Small intestine (tissue), 16 donors: ENCODE measurements at places on chromosomes 2 and 18. TPM values are rescaled to one million over a fixed set of nuclear protein-coding genes. Genes with fewer than 3 reads are reported as not detected.

Gene PAX3
- polyA plus RNA-seq = 0.06 TPM

Gene ERMN
- polyA plus RNA-seq = not detected

DNA sequence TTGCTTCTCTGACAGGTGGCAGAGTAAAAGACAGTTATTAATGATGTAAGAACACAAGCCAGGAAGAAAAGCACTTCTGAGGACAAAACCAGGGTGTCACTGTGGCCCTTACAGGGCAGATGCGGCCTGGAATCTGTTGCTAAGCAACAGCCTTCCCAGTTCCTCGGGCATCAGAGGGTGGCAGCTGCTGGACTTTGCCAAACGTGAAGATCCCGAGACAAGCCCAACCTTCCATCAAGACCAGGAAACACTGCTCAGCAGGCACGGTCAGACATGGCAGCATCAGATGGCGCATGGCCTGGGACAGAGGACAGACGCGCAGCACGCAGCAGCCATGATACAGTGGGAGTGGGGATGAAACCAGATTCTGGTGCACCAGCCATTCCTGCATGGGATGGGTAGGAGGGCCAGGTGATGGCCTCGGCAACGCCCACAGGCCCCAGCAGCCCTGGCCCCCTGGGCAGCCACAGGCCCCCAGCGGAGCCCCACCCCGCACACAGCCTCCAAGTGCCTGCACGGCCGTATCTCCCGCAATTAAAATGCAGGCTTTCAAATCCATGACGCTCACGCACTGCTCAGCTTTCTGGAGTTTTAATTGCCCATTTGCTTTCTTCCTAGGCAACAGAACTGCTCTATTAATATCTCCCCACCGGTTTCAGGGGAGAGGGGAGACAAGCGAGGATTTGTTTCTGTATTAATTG, 89.0 kb downstream of the EIPR1 start:
- no peak for DNase-seq
- H3K27me3 ChIP-seq = no peaks in the 10 kb centered on the region
- H3K36me3 ChIP-seq = no peaks in the 10 kb centered on the region
- H3K27ac ChIP-seq = no peak overlapping the region

DNA sequence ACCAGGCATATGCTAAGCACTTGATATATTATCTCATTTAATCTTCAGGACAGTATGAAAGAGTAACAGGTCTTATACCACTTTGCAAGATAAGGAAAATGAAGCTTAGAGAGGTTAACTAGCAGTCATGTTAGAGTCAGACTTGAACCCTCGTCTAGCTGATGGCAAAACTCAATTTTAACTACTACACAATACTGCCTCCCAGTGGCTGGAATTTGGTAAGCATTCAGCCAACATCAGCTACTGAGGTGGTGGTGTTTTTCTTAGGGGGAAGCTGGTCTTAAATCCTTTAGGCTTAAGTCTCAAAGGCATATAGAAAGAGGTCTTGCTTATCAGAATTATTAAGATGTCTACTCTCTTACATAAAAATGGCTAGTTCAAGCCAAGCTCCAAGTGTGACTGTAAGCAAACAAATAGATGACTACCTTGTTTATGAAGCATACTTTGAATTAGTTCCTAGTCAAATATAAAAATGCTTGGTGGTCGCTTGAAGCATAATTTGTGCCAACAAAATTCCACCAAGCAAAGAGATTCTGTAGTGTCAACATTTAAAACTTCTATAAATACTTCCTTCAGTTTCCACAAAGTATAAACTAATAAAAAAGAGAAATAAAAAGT, 325.4 kb upstream of the FIGN start:
- DNase-seq = peak; percentile 22
- H3K4me1 ChIP-seq = no peaks in the 10 kb centered on the region
- no peaks in the 10 kb centered on the region for H3K27me3 ChIP-seq
- H3K4me3 ChIP-seq = no peak overlapping the region
- no peak overlapping the region for H3K27ac ChIP-seq

DNA sequence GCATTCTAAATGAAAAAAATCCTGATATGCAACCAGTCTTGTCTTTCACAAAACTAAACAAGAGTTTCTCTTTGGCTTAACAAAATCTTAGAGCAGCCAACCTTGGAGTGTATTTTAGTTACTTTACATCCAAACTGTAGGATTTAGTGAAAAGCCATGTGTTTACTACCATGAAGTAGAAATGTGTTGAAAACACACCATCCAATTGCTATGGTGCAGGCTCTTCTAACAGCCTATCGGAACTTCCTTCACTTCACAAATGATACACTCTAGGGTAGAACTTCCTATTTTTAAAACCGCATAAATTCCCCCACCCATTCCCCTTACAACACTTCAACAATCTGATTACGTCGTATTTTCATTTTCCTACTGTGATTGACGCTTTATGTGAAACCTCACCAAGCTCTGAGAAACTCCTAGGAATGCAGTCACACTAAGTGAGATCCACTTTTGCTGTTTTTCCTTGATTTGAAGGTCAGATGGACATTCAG, 74.4 kb upstream of the MAP4K4 start:
- no peaks in the 10 kb centered on the region for H3K36me3 ChIP-seq
- no peak for DNase-seq
- no peaks in the 10 kb centered on the region for H3K27me3 ChIP-seq
- no peaks in the 10 kb centered on the region for H3K4me1 ChIP-seq

GRCh38 chr2:6845312-6845711, 20.4 kb downstream of the CMPK2 start:
- no peaks in the 10 kb centered on the region for H3K27me3 ChIP-seq
- peaks cover 11% of the 10 kb centered on the region for H3K36me3 ChIP-seq
- no peak overlapping the region for H3K27ac ChIP-seq
- no peak for DNase-seq

GRCh38 chr2:215906458-215906857, 106.9 kb downstream of the MREG start:
- H3K4me1 ChIP-seq = no peaks in the 10 kb centered on the region
- no peak overlapping the region for H3K4me3 ChIP-seq
- no peak for DNase-seq
- no peaks in the 10 kb centered on the region for H3K36me3 ChIP-seq

DNA sequence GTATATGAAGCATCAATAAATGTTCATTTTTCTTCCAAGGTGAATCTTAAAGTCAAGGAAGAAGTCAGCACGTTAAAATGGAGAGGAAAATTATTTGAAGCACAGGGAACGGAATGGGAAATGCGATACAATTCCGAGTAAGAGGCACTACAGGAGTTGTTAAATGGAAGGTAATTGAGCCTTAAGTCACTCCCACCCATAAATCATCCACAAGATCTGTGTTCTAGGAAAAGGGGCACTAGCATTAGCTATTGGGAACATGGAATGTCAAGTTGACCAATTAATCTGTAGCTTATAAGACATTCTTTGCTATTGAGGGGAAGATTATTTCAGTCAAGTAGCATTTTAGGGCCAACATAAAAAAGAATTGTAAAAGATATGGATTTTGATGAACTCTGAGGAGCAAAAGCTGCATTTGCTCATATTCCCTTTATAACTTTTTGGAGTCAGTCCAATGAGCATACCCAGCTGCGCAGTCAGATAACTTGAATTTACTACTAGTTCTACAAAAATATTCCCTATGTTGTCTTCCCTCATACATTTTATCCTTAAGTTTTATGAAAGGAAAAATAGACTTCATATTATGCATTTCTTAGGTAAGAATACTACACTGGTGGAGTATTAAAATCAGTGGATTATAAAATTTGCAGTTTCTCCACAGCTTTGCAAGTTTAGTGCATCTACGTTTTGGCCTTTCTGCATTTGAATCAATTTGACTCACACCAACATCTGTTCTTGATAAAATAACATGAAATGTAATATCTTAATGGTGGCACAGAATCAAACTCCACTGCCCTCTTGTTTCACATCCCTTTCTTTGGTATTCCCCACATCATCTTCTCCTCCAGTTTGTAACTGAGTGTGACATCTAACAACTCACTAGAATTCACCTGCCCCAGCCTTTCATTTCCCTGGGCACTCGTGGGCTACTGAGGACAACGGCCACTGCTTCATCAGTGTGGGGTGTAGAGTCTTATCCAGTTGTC, 95.6 kb downstream of the SP3 start:
- no peak overlapping the region for H3K4me3 ChIP-seq
- no peaks in the 10 kb centered on the region for H3K4me1 ChIP-seq
- no peak for DNase-seq
- H3K36me3 ChIP-seq = no peaks in the 10 kb centered on the region
- peaks cover 2% of the 10 kb centered on the region for H3K27me3 ChIP-seq
- no peak overlapping the region for H3K27ac ChIP-seq

- no peak for DNase-seq
- no peaks in the 10 kb centered on the region for H3K36me3 ChIP-seq
- no peak overlapping the region for H3K4me3 ChIP-seq
- no peaks in the 10 kb centered on the region for H3K4me1 ChIP-seq
Measured at GRCh38 chr2:191366199-191366598, 121.0 kb downstream of the MYO1B start.

DNA sequence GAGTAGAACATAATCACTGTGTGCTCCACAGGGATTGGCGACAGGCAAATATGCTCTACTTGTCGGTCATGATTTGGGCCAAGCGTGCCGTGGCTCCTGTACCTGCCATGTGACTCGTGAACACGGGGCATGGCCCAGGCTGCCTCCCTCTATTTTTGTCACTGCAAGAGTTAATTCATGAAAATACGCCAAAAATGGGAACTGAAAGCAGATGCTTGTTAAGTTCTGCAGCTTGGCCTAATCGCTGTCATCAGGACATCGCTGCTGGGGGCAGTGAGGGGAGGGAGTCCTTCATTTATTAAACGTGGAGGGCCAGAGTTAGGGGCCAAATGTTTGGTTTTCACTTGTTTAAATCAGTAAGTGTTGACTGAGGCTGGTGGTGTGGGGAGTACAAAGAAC, 177.8 kb downstream of the BCL2 start:
- H3K4me3 ChIP-seq = no peak overlapping the region
- DNase-seq = no peak
- H3K27me3 ChIP-seq = no peaks in the 10 kb centered on the region
- peaks cover 13% of the 10 kb centered on the region for H3K36me3 ChIP-seq
- peak overlapping the region; percentile 45 for H3K27ac ChIP-seq

Gene AP1S3
- 4.9 TPM for polyA plus RNA-seq

Gene CELF4
- 3.8 TPM for polyA plus RNA-seq

Gene ACOXL
- polyA plus RNA-seq = not detected

Gene VWC2L
- not detected for polyA plus RNA-seq

DNA sequence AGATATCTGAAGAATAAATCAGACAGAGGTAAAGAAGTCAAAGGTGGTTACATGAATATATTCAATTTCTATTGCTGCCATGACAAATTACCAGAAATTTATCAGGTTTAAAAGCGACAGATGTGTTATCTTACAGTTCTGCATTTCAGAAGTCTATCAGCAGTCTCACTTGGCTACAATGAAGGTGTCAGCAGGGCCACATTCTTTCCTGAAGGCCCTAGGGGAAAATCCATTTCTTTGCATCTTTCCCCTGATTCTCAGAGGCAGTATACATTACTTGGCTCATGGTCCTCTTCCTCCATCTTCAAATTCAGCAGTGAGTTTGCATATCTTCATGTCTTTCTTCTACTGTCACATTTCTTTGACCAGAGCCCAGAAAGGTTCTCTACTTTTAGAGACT, 145.8 kb upstream of the GULP1 start:
- H3K27me3 ChIP-seq = no peaks in the 10 kb centered on the region
- no peaks in the 10 kb centered on the region for H3K4me1 ChIP-seq
- DNase-seq = no peak
